ENCODE measurements at places on chromosomes 7 and 10. TPM values are rescaled to one million over a fixed set of nuclear protein-coding genes. Genes with fewer than 3 reads are reported as not detected.

- peaks cover 2% of the 10 kb centered on the region for H3K27me3 ChIP-seq
- H3K4me1 ChIP-seq = no peaks in the 10 kb centered on the region
- no peak overlapping the region for H3K4me3 ChIP-seq
- no peaks in the 10 kb centered on the region for H3K36me3 ChIP-seq
- DNase-seq = no peak
Observed at GRCh38 chr7:87013840-87014190, 45.6 kb downstream of the ELAPOR2 start.

DNA sequence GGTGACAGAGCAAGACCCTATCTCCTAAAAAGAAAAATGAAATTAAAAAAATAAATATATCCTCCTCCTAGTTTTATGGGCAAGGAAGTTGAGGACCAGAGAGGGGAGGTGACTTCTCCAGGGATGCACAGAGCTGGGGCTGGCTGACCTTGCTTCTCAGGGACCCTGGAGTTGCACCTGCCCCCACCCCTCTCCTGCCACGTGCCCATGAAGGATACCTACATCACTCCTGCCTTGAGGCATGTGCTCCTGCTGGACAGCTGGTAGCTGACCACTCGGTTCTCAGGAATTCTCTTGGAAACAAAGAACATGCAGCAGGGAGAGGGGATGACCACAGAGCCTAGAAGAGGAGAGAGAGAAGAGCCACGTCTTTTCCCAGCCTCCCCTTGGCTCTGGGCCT, 522 bp downstream of the CCL24 start:
- no peak overlapping the region for H3K27ac ChIP-seq
- no peak overlapping the region for H3K4me3 ChIP-seq
- H3K36me3 ChIP-seq = no peaks in the 10 kb centered on the region
- H3K27me3 ChIP-seq = peaks cover 12% of the 10 kb centered on the region

GRCh38 chr10:16441173-16441840, 4.5 kb downstream of the PTER start:
- no peak overlapping the region for H3K27ac ChIP-seq
- no peaks in the 10 kb centered on the region for H3K27me3 ChIP-seq
- H3K36me3 ChIP-seq = no peaks in the 10 kb centered on the region
- peak; percentile 9 for DNase-seq
- H3K4me1 ChIP-seq = peaks cover 21% of the 10 kb centered on the region

- peaks cover 10% of the 10 kb centered on the region for H3K4me1 ChIP-seq
- no peak overlapping the region for H3K27ac ChIP-seq
- DNase-seq = no peak
- H3K4me3 ChIP-seq = no peak overlapping the region
- peaks cover 9% of the 10 kb centered on the region for H3K27me3 ChIP-seq
Observed at GRCh38 chr10:33721509-33721908, 387.0 kb upstream of the NRP1 start.

- H3K4me3 ChIP-seq = no peak overlapping the region
- H3K27me3 ChIP-seq = peaks cover 14% of the 10 kb centered on the region
- DNase-seq = no peak
- no peaks in the 10 kb centered on the region for H3K4me1 ChIP-seq
Observed at GRCh38 chr10:96448558-96448957, 65.2 kb downstream of the TLL2 start.

TEX36 gene
- 0.29 TPM for total RNA-seq

PON1 gene
- total RNA-seq = not detected
